ENCODE measurements at places on chromosomes 3 and 15. TPM values are rescaled to one million over a fixed set of nuclear protein-coding genes. Genes with fewer than 3 reads are reported as not detected.

Gene PPIP5K1
- total RNA-seq = 5.5 TPM

Gene SLC2A2
- total RNA-seq = 0.07 TPM

Gene NMB
- 0.53 TPM for total RNA-seq

Gene SLC9C1
- total RNA-seq = not detected

Gene ZNF609
- total RNA-seq = 11.1 TPM

Gene CAMK2N2
- total RNA-seq = 1.6 TPM

Gene LYSMD2
- 25.9 TPM for total RNA-seq

Gene MAPKAPK3
- 84.0 TPM for total RNA-seq

Gene MAP2K5
- total RNA-seq = 5.7 TPM

Gene RAB7A
- total RNA-seq = 76.2 TPM

Gene UCN2
- 5.0 TPM for total RNA-seq

Gene GABRB3
- not detected for total RNA-seq

Gene HYAL1
- 0.72 TPM for total RNA-seq

Gene PDCD7
- total RNA-seq = 18.2 TPM

Gene P4HTM
- 21.2 TPM for total RNA-seq

Gene SLMAP
- total RNA-seq = 61.8 TPM

Gene FES
- 0.12 TPM for total RNA-seq

DNA sequence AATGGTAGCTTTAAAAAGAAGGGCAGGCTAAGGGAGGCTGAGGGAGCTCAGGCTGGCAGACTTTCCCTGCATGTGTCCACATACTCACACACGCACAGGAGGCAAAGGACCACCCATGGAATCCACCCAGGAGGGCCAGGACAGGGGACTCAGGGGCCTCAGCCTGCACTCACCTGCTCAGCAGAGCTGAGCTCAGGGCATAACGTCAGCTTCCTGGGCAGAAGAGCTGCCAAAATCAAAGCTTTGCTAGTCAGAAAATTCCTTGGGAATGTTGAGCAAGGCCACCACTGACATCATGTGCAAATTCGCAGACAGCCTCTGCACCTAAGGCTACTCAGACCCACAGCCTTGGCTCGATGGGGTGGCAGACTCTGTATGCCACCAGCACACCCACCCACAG, 16.4 kb upstream of the ALAS1 start:
- DNase-seq = no peak

DNA sequence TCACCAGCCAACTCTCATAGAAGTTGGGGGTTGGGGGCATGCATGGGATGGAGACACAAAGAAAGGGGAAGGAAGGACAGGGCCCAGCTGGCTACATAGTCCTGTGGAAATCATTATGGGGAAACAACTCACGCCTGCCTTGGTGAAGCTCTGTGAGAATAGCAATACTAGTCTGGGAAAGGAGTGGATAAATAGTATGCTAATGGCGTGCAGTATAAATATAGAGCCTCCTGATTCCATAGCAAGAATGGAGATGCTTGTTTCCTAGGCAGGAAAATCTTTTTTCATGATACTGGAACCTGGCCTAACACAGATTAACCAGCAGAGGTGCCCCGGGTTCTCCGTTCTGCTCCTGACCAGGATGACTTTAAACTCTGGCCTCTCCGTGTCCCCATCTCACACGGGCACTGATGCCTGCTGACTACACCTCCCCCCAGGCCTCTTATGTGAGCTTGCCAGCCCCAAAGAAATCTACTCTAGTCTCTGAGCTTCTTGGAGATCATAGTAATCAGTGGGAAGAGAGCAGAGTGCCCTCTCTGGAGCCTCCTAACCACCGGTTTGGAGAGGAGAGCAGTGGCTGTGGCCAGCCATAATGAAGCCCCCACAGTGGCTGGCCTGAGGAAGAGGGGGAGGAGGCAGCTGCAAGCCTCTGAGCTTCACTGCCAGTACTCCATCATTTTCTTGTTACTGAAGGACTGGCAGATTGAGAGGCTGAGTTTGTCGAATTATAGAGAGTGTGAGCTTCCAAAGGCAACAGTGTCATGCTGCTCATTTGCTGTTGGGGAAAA, 355.0 kb upstream of the SEMA6D start:
- no peak for DNase-seq

- DNase-seq = peak; percentile 67
These were observed 209.2 kb upstream of the ZPLD1 start for GRCh38 chr3:102225407-102226132.

- DNase-seq = no peak
These were observed 9.1 kb upstream of the SCG3 start for GRCh38 chr15:51672155-51672687.

DNA sequence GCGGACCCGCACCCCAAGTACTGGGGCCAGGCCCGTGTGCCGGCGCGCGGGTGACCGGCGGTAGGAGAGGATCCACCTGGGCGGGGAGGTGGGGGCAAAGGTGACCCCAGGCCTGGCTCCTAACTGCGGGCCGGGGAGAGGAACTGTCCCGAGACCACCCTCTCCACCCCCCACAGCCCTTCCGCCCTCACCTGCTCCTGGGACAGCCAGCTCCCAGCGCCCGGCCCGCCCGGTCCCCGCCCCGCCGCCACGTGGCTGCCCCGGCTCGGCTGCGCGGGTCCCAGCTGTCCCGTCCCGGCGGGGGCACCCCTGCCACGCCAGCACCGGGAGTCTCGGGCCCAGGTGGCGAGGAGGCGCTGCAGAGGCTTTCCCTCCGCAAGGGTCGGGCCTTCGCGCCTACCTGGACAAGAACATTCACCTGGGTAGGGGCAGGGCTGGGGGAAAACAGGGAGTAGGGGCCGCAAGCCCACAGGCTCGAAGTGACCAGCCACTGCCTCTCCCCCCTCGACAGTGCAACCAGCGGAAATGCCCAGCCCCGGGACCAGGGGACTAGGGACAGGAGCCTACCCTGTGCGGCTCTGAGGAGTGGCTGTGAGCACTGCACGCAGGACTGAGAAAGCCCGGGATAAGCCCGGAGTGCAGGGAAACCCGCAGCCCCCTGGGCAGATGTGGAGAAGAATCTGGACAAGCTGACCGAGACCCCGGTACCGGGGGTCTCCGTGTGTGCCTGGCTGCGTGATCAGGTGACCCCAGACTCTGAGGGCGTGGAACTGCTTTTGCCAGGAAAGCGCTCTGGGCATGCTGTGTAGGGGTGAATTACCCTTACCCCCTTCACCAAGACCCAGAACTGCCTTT, at the start of gene SLC12A8:
Gene SLC12A8, minus strand, starts transcription at position 240 of the 855 bp plus-strand sequence. CDS start 1,399 bp downstream, outside the sequence.
- DNase-seq = no peak

- DNase-seq = no peak
These were observed 105.0 kb downstream of the KLHL25 start for GRCh38 chr15:85689729-85690128.

- DNase-seq = no peak
These were observed 189.9 kb downstream of the SOX2 start for GRCh38 chr3:181901626-181902025.

GRCh38 chr3:5197470-5198312, 10.2 kb downstream of the EDEM1 start:
- DNase-seq = peak; percentile 14

DNA sequence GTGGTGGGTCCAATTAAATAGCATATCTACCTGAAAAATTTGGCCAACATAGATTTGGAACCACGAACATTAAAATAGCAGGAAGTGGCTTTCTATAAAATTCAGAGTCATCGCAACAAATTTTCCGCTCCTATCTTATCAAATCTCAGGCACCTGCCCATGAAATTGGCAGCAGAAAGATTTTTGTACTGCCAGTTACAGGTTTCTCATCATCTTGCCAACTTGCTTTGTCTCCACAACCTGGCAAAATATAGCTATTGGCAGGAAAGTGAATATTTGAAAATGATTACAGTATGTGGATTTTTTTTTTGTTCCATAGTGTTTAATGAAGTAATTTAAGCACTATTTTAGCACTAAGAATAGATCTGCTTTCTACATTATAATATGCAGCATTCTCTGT, 161.6 kb upstream of the LRRC3B start:
- peak; percentile 14 for DNase-seq

DNA sequence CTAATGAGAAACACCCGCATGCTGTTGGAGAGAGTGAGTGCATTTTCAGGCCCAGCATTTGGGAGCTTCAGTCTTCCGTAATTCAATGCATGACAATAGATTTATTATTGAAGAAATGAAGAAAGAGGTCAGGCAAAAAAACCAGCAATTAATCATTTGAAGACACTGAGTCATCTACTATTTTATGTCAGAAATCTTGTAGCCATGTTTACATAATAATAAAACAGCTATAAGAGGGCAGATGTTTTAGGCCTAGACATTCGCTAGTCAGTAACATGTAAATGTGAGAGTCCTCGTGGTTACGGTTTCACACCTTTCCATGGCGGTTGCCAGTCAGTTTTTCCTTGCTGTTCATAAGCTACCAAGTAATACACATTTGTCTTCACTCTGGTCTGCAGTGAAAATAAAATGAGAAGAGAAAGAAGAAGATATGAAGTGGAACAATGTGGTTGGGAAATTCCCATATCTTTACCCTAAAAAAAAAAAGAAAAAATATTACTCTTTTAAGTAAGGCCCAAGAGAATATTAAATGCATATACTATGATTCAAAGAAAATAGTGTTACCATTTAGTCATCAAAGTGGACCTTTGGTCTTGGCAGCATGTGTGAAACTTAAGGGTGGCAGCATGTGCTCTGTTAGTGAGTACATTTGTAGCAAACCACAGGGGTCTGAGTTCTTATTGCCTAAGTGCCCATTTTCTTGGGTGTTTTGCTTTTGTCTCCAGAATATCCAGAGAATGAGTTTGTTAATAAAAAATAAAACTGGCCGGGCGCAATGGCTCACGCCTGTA, 140.5 kb upstream of the TBL1XR1 start:
- no peak for DNase-seq

DNA sequence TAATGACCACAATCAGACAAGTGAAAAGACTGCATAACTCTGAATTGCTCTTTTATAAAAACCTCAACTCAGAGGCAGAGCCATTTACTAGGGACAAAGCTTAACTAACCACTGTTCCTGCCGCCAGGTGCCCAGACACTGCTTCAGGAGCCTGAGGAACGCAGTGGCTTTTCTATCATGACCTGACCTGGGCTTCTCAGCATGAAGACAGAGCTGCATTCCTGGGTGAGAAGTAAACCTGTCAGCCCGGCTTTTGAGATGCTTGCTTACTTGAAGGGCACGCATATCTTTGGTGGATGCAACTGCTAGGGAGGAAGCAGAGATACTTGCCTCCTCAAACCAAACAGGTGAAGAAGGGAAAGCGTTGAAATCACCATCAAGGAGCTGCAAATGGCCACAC, 7.9 kb downstream of the LRRC31 start:
- DNase-seq = no peak

DNA sequence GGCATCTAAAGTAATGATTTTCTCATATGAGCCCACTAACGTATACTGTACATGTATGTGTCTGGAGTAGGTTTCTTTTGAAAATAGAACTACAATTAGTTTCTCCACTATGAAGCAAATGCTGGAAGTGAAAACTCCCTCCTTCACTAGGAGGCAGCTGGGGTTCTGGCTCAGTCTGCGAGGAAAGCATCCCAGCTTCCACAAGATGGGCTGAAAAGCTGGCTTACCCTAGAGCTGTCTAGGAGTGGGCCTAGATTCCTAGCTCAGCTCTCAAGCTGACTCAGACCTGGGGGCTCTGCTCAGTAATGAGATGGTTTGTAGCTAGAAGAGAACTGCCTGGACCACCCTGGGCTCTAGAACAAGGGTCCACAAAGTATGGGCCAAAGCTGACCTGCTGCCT, 268.3 kb downstream of the THRB start:
- no peak for DNase-seq

DNA sequence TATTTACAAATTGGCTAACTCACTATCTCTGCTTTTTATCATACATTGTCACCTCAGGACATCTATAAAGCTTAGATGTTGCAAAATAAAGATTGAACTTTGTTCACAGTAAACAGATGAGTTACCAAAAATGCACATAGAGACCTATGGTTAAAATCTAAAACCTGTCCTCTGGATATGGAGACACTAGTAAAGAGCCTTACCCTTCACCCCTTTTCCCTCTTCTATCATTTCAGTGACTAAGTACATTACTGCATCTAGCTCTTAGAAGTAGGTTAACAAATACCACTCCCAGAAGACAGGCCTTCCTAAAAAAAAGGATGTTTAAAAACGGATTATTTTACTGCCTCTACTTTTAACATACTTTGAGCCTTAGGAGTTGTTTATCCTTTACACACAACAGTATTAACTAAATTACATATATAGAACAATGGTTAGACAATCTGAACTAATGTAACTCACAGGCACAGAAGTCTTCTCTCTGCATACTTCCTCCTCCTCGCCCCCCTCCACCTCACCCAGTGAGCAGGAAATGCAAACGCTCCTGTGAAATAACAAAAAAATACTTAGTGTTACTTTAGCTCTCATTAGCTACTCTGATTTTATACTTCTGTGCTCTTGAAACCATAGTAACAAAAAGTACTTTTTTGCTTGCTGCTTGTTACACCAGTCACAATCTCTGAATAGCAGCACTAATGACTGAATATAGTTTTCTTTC, 23.3 kb downstream of the IREB2 start:
- no peak for DNase-seq

DNA sequence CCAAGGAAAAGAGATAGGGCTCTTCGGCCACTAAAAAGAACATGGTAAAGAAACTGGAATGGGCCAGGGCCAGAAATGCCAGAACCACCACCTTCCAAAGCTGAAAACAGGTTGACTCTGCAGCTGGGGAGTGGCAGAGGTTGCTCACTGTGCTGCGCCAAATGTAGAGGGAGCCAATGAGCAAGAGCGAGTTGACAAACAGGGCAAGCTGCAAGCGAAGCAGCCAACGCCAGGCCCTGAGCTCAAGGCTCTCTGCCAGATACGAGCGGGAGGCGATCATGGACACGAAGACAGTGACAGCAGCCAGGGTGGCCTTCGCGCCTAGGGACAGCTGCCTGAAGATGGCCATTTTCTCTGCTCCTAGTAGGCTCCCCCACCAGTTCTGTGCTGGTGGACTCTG, 3.1 kb downstream of the GLB1 start:
- no peak for DNase-seq

DNA sequence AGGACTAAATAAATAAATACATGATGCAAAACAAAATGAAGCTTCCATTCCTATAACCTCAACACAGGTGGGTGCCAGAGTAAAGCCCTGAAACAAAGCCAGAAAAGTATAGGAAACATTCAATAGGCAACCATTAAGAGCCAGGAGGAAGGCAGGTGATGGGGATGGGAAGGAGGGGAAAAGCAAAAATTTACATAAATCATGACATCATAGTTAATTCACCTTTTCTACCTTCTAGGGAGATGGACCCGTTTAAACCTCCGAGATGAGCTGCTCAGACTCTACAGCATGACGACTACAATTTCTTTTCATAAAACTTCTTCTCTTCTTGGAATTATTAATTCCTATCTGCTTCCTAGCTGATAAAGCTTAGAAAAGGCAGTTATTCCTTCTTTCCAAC, 27.9 kb downstream of the TM4SF4 start:
- no peak for DNase-seq

DNA sequence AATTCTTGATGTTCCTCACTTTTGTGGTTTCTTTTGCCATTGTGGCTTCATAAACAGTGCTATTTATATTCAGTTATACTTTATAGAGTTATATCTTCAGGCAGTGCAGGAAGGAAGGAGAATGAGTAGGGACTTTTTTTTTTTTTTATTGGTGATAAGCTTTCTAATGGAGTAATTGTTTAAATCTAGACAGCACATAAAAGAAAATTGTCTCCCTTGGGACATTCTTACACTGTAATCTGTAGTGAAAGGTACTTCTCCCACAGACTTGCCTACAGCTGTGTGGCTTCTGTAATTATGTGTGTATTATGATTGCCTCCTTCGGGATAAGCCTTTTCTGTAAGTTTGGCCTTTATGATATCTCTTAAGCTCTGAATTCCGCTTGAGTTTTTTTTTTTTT, 41.6 kb downstream of the WDR76 start:
- DNase-seq = no peak

GRCh38 chr3:134114726-134115125, 85.0 kb upstream of the SLCO2A1 start:
- DNase-seq = no peak
